NCI-H187 (cell line): ENCODE measurements at places on chromosomes 5 and 9.

DNA sequence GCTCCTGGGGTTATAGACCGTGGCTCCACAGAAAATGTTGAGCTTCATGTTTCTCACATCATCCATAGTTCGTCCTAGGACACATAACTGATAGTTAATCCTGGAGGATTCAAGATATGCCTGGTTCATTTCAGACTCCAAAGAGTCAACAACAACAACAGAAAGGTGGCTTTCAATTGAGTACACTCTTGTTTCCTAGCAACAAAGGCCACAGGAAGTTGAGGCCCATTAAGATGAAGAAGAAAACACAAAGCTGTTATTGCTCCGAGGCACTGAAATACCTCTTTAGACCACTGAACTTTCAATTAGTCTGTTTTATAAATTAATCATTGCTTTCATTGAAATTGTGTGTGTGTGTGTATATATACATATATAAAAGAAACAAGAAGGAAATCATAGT lies 154.5 kb downstream of the YIPF5 start:
- DNase-seq: no peak

- no peak for DNase-seq
Measured at GRCh38 chr5:99437986-99438385, 509.2 kb upstream of the CHD1 start.

GRCh38 chr5:3265131-3265885 lies 330.3 kb upstream of the IRX1 start:
- DNase-seq: no peak

DNA sequence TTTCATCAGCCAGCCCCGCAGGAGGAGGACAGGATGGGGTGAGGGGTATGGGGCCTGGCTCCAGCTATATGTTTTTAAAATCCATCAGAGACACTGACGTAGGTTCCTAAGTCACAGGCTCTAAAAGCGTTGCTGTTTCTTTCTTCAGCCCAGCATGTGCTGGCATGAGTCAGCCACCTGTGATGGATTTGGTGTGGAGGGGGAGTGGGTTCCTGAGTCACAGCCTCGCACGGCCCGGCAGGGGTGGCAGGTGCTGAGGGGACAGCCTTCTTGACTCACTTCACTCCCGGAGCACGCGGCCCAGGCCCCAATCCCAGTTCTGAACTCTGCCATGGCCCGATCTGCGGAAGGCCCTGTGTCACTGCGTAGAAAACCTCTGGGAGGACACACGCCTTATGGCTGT lies 38.8 kb upstream of the RPL26L1 start:
- no peak for DNase-seq

DNA sequence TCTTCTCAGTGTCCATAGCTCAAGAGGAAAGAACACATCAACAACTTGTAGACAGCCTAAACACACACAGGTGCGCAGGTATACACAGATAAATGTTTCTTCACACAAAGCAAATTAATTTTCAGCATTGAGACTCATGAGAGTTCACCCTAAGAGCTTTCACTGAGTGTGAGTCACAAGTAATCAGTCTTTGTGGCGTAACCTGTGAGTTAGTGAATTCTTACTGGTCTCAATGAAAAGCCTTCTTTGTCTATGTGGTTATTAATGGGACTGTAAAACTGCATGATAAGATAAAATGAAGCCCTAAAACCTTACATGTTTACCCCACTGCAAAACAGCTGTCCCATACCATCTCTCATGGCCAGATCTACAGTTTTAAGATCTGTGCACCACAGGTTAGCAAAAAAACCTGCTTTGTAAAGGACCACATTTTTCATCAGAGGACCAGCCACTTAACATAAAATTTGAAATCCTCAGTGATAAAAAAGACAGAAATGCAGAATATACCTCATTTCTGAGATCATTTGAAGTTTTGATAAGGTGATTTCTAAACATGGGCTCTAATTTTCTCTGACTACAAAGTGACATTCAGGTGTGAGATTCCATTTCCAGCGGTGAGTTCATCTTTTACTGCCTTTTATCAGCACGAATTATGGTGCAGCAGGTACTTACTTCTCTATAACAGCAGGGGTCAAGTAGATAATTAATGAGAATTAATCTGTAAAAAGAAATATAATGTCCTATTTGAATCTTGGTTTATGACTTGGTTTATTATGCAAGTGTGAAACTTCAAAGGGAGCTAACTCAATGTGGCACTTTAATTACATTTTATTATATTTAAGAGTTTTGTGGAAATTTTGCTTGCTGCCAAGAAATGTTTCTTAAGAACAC lies 335.7 kb upstream of the PIK3R1 start:
- no peak for DNase-seq
